ENCODE measurements at places on chromosomes 12 and 14.

- DNase-seq, result no peak
Measured at GRCh38 chr12:129101816-129102215, 248.5 kb downstream of the GLT1D1 start.

DNA sequence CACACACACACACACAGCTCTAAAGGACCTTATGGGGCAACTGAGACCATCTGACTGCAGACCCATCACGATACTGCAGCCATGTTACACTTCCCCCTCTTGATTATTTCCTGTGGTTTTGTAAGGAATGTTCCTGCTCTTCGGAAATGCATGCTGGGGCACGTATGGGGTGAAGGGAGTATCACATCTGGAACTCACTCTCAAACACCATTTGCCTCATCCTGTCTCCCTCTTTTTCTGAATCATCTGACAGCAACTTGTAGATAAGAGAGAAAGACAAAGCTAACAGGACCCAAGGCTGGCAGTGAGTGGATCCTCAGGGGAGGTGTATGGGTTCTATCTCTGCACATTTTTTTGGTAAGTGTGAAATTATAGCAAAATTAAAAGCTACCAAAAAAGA lies 50.3 kb downstream of the RIMBP2 start:
- DNase-seq, result no peak

GRCh38 chr12:116673681-116674111 lies 64.2 kb downstream of the SPRING1 start:
- DNase-seq, result no peak

DNA sequence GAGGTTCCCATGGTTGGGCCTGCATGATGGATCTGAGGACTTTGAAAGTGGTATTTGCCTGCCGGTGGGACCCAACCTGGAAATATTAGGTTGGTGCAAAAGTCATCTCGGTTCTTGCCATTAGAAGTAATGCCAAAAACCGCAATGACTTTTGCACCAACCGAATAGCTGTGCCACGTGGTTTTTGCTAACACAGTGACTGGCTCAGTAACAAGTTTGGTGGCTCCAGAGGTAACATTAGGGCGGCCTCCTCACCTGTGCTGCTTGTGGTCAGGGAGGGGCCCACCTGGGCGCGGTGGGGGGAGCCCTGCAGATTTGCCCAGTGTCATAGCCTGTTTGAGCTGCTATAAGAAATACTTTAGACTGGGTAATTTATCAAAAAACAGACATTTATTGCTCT lies 1.8 kb downstream of the BDKRB2 start:
- no peak for DNase-seq

DNA sequence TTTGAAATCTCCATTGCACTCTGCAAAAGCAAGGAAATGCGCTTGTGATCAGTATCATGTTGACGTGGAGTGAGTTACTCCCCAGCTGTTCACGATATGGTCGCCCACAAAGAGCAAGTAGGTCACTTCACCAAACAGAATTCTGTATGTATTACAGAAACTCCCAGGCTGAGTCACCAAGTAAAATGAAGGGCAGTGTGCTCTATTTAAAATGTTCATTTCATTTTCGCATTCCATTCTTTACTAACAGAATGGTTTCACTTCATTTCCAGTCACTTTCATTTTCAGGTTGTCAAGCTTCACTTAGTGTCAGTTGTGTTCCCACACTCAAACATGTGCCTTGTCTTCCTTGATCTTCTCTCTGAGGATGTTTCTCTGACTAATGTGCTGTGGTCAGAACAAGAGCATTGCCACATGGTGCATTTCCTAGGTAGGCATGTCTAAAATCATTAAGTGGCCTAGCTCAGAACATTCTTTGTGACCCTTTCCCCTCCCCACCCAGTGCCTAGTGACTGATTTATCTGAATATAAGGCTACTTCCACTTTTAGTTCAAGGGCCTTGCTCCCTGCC lies 391.2 kb downstream of the RAD51B start:
- no peak for DNase-seq

DNA sequence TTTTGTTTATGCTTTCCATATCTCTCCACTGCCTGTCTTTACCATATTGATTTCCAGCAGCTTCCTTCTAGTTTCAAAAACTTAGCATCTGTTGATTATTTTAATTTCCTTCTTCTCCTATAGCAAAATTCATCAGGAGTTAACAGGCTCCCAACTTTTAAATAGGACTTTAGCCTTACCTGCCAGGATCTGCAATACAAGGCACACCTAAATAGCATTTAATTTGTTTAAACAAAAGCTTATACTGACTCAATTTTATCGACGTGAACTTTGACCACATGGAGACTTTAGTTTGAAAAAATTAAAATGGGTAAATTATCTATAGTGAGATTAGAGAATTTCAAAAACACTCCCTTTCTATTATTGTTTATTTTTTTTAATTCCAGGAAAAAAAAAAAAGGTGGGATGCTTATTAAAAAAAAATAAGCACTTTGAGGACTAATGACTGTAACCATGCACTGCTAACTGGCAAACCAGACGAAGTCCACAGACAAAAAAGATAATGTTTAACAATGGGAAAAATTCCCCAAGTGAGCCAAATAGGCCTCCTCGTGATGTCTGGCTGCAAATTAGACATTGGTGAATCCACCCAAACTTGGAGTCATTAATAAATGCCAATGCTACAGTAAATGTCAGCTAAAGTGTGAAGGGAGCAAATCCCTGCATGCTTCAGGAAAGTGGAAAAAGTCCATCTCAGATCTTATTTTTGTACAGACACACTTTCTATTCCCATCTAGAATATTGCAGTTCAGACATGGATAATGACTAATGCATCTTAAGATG lies 40.7 kb downstream of the RMST start:
- no peak for DNase-seq

DNA sequence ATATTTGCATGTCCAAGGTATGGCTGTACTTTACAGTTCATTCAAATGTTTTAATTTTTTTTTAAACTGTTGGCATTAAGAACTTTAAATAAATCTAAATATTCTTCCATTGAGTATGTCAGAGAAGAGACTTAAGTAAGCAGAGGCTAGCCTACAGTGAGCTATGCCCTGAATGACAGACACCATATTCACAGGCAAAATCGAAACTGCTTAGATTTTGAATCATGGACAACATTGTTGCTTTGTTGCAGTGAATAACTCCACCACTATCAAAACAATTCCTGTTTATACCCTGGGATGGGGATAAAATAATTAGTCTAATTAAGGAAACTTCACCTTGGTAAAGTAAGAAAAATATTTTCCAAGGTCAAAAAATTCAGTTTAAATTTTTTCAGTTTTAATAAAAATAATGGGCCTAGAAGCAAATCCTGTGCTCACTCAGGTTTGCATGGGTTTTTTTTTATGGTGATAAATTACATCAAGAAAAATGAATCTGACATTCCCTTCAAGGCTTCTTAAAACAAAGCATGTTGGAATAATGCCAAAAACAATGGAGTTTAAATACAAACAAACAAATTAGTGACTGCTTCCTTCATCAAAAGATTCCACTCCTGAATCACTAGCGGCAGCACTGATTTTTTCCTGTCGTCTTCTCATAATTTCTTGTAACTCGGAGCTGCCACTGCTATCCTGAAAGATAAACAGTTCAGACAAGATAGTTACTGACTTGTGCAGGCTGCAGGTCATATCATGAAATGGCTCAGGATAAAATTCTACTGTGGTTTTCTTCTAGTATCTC lies 168.2 kb downstream of the EPS8 start:
- no peak for DNase-seq

- no peak for DNase-seq
Measured at GRCh38 chr12:25550186-25550585, 2.9 kb downstream of the LMNTD1 start.

DNA sequence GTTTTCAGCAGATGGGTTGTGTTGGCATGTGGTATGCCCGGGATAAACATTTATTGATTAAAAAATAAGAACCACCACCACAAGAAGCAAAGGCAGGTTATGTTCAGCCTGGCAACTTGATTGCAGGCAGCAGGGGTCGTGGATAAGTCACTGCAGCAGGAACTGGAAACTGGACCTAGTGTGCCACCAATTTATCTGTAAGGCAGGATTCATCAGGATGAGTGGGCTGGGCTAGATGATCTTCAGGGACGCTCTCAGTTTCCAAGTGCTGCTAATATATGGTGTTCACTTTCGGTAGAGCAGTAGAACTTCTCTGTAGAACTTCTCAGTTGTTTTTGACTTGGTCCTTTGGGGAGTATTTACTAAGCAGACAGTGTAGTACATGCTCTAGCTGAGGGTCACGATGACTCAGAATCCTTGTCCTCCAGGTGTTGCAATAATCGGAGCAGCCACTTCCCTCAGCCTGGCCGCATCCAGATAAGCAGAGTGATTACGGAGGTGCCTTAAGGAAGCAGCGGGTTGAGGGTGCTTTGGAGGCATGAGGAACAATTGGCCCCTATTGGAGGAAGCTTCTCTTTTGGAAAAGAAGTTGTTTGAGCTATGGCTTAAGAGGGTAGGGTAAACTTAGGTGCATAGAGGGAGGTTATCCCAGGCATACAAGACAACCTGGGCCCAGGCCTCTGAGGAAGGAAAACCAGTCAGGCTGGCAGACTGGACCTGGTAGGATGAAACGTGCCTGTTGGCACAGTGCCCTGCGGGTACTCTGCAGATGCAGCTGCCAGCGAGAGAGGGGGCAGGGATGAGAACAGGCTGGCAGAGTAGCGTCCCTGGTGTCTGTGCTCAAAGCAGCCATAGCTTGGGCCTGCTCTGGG lies 104.0 kb downstream of the GPR135 start:
- DNase-seq, result no peak

DNA sequence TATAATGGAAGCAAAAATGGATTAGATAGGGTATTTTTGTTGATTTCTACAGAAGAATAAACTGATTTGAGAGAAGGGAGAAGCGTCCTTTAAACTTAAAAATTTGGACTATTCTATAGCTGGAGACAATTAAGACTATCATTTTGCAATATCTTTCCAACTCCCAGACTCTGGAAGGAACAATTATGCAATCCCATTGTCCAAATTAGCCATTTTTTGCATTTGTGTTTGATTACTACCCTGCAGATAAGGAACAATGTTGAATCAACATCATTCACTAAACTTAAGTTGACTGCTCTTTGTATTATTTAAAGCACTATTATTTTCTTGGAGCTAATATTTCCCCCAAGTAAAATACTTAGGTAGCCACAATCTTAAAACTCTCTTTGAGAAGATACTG lies 34.8 kb upstream of the SELPLG start:
- DNase-seq, result no peak

- DNase-seq, result no peak
Measured at GRCh38 chr14:51880835-51881580, 20.6 kb downstream of the GNG2 start.

GRCh38 chr14:22572562-22573058 lies 16.4 kb downstream of the DAD1 start:
- DNase-seq, result no peak

GRCh38 chr14:85532374-85533022 lies 2.6 kb downstream of the FLRT2 start:
- no peak for DNase-seq

DNA sequence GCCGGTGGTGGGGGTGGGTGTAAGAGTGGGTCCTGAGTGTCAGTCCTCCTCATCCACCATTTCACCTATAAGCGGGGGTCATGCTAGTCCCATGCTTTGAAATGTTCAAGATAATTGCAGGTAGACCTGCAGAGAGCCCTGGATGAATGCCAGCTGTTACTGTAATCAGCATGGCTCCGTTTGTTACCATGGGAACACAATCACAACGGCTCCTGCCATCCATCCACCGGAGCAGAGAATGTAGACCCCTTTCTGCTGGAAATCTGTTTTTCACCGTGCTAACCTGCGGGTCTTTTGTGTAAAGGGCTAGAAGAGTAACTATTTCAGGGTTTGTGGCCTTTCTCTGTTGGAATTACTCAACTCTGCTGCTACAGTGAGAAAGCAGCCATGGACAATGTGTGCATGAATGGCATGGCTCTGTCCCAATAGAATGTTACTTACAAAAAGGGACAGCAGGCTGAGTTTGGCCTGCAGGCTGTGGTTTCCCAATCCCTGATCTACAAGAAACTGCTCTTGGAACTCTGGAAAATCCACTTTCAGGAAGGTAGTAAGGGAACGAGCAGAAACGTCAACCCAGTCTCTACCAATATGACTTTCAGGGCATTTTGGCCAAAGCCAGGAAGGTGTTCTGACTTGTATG lies 36.1 kb downstream of the KCTD10 start:
- no peak for DNase-seq

DNA sequence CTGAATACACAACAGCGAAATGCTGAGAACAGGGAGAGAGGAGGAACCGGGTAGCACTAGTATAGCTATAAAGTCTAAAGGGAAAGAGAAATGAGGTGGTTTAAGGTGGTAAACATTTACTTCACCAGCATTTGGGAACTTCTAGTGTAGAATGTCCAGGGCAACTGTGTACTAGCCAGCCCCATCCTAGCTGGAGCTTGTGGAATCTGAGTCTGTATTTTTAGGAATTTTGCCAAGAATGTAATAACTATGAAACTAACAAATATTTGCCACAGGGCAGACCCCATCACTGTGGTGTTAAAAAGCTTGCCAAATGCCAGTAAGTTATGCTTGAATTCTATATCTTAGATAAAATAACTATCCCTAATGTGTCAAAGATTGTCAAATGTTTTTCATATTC lies 398.9 kb upstream of the MIS18BP1 start:
- DNase-seq, result no peak

DNA sequence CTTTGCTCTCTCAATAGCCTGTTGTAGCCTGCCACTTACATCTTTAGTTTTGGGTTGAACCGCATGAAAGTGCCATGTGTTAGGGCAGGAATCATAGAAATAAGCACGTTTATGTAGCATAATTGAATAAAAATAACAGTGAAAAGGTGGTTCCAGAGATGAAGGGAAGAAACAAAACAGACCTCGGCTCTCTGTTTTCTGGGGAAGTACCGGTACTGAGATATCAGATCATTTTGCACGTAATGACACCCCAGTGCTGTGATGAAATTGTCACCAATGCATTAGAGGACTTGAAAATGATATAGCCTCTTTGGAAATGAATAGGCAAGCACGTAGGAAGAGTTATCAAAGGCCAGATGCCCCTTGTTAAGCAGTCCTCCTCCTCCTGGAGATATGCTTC lies 42.5 kb upstream of the DLK1 start:
- DNase-seq, result no peak

DNA sequence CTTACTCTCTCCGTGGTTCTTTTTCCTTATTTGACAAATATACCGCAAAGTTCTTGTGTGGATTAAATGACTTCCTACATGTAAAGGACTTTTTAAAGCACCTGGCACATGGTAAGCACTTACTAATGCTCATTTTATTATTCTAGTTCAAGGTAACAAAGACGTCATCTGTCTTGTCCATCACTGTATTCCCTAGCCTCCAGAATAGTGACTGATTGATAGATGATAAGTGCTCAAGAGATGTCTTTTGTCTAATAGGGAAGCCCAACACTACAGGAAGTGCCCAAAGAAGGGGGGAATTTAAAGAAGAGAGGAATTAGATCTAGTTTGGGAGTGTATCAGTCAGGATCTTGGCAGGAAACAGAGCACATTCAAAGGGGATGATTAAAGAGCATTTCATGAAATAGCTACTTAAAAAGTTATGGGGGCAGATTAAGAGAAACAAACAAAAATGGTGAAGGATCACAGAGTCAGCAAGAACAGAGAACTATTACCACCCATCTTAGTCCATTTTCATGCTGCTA lies 151.9 kb downstream of the GXYLT1 start:
- no peak for DNase-seq
